ENCODE measurements at places on chromosomes 6 and 20. TPM values are rescaled to one million over a fixed set of nuclear protein-coding genes. Genes with fewer than 3 reads are reported as not detected.

DNA sequence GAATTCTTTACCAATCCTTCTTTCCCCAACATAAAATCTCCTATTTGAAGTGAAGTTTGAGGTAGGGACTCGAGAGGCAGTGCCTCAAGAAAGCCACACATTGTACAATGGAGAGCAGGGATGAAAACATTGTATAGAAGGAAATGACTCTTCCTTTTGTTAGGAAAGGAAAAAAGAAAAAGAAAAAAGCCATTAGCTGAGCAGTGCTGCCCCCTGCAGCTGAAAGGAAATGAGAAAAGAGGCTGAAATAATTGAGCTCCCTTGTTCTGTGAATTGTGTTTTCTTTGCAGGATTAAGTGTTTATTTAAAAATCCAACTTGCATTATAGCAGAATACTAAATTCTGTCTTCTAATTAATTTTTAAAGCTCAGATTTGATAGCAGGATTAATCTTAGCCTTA lies 162.9 kb upstream of the SASH1 start:
- no peaks in the 10 kb centered on the region for H3K4me1 ChIP-seq
- H3K36me3 ChIP-seq: no peaks in the 10 kb centered on the region
- DNase-seq: no peak
- H3K4me3 ChIP-seq: no peak overlapping the region
- no peak overlapping the region for H3K27ac ChIP-seq

DNA sequence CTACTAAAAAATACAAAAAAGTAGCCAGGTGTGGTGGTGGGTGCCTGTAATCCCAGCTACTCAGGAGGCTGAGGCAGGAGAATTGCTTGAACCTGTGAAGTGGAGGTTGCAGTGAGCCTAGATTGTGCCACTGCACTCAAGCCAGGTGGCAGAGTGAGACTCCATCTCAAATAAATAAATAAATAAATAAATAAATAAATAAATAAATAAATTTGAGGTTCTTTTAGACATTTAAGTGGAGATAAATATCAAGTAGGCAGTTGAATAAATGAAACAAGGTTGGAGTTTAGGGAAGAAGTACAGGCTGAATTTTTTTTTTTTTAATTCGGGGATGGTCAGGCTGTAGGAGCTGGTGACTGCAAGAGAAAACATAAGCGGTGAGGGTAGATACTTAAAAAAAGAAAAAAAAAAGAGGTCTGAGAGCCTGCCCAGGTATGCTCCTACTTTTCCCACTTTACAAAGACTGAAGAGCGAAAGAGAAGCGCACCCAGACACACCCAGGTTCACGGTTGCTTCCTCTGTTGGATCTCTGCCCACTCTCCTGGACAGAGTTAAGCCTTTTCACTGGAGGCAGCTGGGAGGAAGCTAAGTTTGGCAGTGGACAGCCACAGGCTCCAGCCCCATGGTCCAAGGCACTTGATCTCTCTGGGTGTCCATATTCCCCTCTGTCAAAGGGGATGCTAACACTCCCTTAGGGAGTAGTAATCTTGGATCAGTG lies 100.9 kb upstream of the PRDM1 start:
- no peak overlapping the region for H3K4me3 ChIP-seq
- peak; percentile 53 for DNase-seq
- no peak overlapping the region for H3K27ac ChIP-seq
- H3K27me3 ChIP-seq: peaks cover 71% of the 10 kb centered on the region
- H3K36me3 ChIP-seq: no peaks in the 10 kb centered on the region

GRCh38 chr6:42260972-42261371 lies 43.3 kb upstream of the MRPS10 start:
- no peaks in the 10 kb centered on the region for H3K36me3 ChIP-seq
- peak; percentile 70 for DNase-seq
- H3K27me3 ChIP-seq: no peaks in the 10 kb centered on the region
- peak overlapping the region; percentile 41 for H3K27ac ChIP-seq

- peak overlapping the region; percentile 1 for H3K27ac ChIP-seq
- H3K27me3 ChIP-seq: no peaks in the 10 kb centered on the region
- peaks cover 3% of the 10 kb centered on the region for H3K4me1 ChIP-seq
These were observed 144.6 kb upstream of the RNF24 start for GRCh38 chr20:4159765-4160490.

Gene UST
- total RNA-seq: 25.3 TPM

DNA sequence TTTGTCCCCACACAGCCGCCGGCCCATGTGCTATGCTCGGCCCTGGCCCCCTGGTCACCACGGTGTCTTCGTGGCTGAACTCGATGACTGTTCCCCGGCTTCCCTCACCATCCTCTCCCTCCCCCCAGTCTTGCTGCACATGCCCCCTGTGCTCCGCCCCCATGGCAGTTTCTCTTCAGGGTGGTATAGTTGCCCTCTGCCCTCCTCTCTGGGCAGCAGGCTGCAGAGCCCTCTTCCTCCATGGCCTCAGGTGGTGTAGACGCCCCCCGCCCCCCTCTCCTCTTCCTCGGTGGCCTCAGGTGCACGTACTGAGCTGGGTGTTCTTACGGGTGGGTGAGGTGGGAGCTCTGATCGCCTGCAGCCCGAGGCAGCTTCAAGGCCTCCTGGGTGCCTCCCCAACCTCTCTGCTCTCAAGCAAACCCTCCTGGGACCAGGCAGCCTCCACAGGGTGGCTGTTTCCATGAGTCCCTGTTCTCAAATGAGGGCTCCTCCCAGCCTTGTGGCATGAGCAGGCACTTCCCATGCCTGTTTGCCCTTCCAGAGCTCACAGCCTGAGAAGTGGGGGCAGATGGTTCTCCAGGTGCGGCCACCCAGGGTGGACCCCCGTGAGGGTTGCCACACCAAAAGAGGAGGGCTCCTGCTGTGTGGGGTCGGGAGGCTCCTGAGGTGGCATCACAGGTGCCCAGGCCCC lies 24.8 kb downstream of the COL20A1 start:
- H3K27me3 ChIP-seq: no peaks in the 10 kb centered on the region
- H3K36me3 ChIP-seq: no peaks in the 10 kb centered on the region
- DNase-seq: peak; percentile 57
- no peak overlapping the region for H3K27ac ChIP-seq
- H3K4me1 ChIP-seq: no peaks in the 10 kb centered on the region
- H3K4me3 ChIP-seq: no peak overlapping the region

Gene SUMO4
- total RNA-seq: 6.1 TPM

DNA sequence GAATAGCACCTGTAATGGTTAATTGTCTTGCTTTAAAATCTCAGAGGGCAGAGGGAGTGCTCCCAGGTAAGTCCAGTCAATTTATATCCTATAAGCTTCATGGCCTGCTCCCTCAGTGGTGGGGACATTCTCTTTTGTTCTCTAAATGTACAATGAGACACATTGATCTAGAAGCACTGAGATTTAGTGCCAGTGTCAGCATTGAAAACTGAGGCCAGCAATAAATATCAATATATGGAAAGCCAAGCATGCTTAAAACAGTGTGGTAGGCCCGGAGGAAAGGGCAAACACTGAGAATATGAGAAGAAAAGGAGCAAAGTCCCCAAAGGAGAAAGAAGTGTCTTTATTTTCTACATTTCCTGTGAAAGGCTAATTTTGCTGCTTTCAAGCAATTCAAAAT lies 68.4 kb upstream of the CCN2 start:
- H3K4me1 ChIP-seq: no peaks in the 10 kb centered on the region
- H3K27me3 ChIP-seq: no peaks in the 10 kb centered on the region
- no peak for DNase-seq

GRCh38 chr6:87139236-87139635 lies 16.1 kb upstream of the ZNF292 start:
- no peak overlapping the region for H3K27ac ChIP-seq
- H3K4me3 ChIP-seq: no peak overlapping the region
- H3K36me3 ChIP-seq: no peaks in the 10 kb centered on the region
- DNase-seq: no peak
- no peaks in the 10 kb centered on the region for H3K4me1 ChIP-seq
- no peaks in the 10 kb centered on the region for H3K27me3 ChIP-seq

GRCh38 chr6:23349521-23350147 lies 776.4 kb upstream of the NRSN1 start:
- no peak for DNase-seq
- no peaks in the 10 kb centered on the region for H3K36me3 ChIP-seq
- H3K27ac ChIP-seq: no peak overlapping the region
- no peaks in the 10 kb centered on the region for H3K27me3 ChIP-seq
- no peak overlapping the region for H3K4me3 ChIP-seq

DNA sequence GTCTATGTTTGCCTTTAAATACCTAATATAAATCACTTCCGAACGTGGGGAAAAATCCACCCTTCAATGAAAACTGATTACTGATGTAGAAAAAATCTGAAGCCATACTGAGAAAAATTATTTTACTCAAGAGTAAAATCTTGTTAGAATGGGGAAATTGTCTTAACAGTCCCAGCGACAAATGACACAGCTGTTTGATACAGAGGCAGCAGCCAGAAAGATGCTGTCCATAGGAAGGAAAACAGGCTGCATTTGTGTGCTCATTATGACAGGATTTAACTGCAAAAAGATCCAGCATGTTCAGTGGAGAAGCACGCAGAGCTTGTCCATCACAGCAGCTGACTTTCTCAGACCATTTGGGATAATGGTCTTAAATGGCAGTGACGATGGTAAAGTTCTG lies 443.0 kb downstream of the TFAP2B start:
- H3K27ac ChIP-seq: no peak overlapping the region
- no peak overlapping the region for H3K4me3 ChIP-seq
- H3K36me3 ChIP-seq: no peaks in the 10 kb centered on the region
- H3K4me1 ChIP-seq: peaks cover 1% of the 10 kb centered on the region
- no peaks in the 10 kb centered on the region for H3K27me3 ChIP-seq

Gene DEF6
- total RNA-seq: 3.5 TPM

- H3K4me3 ChIP-seq: no peak overlapping the region
- H3K36me3 ChIP-seq: no peaks in the 10 kb centered on the region
- H3K27ac ChIP-seq: no peak overlapping the region
These were observed 21.7 kb upstream of the SENP6 start for GRCh38 chr6:75579951-75580350.

DNA sequence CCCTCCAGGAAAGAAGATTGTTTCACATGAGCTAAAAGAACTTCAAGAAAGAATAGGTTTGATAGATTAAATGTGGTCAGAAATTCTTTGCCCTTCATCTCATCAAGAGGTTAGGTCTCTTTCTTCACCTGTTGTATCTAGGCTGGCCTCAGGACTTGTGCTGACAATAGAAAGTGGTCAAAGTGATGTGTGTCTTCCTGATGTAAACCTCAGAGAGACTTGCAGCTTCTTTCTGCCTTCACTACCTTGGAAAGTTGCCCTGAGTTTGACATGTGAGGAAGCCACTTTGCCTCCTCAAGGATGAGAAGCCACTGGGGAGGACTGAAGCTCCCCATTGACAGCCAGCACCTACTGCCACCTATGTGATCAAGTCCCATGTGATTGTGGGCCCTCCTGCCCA lies 46.3 kb downstream of the TBPL1 start:
- no peak overlapping the region for H3K4me3 ChIP-seq
- DNase-seq: no peak
- H3K27me3 ChIP-seq: no peaks in the 10 kb centered on the region
- no peaks in the 10 kb centered on the region for H3K36me3 ChIP-seq
- H3K27ac ChIP-seq: no peak overlapping the region

DNA sequence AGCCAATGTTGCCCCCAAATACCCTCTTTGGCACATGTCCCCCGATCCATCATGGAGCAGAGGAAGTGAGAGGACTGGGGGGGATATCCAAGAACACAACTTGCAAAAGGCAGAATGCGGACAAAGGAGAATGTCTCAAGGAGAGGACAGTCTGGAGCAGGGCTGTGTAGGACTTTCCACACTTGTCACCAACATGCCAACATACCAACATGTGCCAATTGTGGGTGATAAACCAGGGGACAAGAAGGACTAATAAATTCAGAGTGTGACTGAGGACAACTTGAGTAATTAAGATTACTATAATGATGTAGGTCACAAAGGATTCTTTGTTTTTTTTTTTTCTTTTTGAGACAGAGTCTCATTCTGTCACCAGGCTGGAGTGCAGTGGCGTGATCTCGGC lies 8.8 kb downstream of the SLC26A8 start:
- no peak overlapping the region for H3K4me3 ChIP-seq
- H3K36me3 ChIP-seq: no peaks in the 10 kb centered on the region
- H3K27me3 ChIP-seq: no peaks in the 10 kb centered on the region
- no peaks in the 10 kb centered on the region for H3K4me1 ChIP-seq
- no peak for DNase-seq
- H3K27ac ChIP-seq: no peak overlapping the region

GRCh38 chr6:156869980-156870398 lies 92.8 kb downstream of the ARID1B start:
- no peaks in the 10 kb centered on the region for H3K27me3 ChIP-seq
- no peak overlapping the region for H3K4me3 ChIP-seq
- no peaks in the 10 kb centered on the region for H3K36me3 ChIP-seq
- no peak overlapping the region for H3K27ac ChIP-seq
- H3K4me1 ChIP-seq: no peaks in the 10 kb centered on the region

GRCh38 chr6:70051197-70052124 lies 185.1 kb downstream of the COL19A1 start:
- no peak overlapping the region for H3K4me3 ChIP-seq
- H3K27me3 ChIP-seq: no peaks in the 10 kb centered on the region
- H3K36me3 ChIP-seq: no peaks in the 10 kb centered on the region

Gene TRIM10
- total RNA-seq: not detected

Gene EPPIN
- total RNA-seq: not detected

GRCh38 chr6:113172531-113172966 lies 684.6 kb upstream of the MARCKS start:
- no peaks in the 10 kb centered on the region for H3K27me3 ChIP-seq
- H3K27ac ChIP-seq: no peak overlapping the region
- no peak overlapping the region for H3K4me3 ChIP-seq
- no peaks in the 10 kb centered on the region for H3K4me1 ChIP-seq
- H3K36me3 ChIP-seq: no peaks in the 10 kb centered on the region
- DNase-seq: no peak

Gene TBPL1
- total RNA-seq: 8.2 TPM

Gene NOX3
- not detected for total RNA-seq

Gene CYB5R4
- 10.7 TPM for total RNA-seq

Gene KIF16B
- total RNA-seq: 21.3 TPM

Gene MUC21
- total RNA-seq: not detected

Gene C20orf204
- 0.33 TPM for total RNA-seq

Gene MAS1L
- total RNA-seq: not detected

DNA sequence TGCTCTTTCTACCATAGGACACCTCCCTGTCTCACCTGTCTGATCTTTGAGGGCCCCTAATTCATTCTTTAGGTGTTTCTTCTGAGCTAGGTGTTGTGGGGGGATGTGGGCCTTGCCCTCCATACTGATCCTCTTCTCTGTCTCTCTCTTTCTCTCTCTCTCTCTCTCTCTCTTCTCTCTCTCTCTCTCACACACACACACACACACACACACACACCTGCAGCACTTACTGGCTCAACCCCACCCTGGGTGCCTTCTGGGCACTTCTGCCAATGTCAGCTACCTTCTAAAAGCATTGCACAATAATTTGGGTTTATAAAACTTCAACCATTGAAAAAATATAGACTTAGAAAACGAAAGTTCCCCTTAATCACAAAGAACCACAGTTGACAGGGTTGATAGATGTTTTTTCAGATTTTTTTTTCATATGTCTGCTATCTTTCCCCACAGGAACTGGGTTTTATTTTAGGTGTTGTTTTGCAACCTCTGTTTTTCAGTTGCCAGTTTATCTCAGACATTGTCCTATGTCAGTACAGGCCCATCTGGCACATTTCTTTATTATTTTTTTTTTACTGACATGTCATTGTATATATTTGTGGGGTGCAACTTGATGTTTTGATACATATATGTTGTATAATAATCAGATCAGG lies 28.1 kb downstream of the PKIG start:
- peaks cover 48% of the 10 kb centered on the region for H3K4me1 ChIP-seq
- H3K27ac ChIP-seq: peak overlapping the region; percentile 83
- no peaks in the 10 kb centered on the region for H3K27me3 ChIP-seq
- no peak overlapping the region for H3K4me3 ChIP-seq
- DNase-seq: peak; percentile 54

- no peaks in the 10 kb centered on the region for H3K36me3 ChIP-seq
- peaks cover 24% of the 10 kb centered on the region for H3K4me1 ChIP-seq
- no peak overlapping the region for H3K4me3 ChIP-seq
- no peaks in the 10 kb centered on the region for H3K27me3 ChIP-seq
These were observed 57.3 kb upstream of the MLIP start for GRCh38 chr6:54053881-54054391.

Measured in sigmoid colon (tissue), 7 donors.